Esophagus mucosa (tissue), 1 donor: ENCODE measurements at places on chromosomes 4 and X. TPM values are rescaled to one million over a fixed set of nuclear protein-coding genes. Genes with fewer than 3 reads are reported as not detected.

GRCh38 chr4:101989551-101989950 lies 199.0 kb downstream of the BANK1 start:
- ATAC-seq = no peak

DNA sequence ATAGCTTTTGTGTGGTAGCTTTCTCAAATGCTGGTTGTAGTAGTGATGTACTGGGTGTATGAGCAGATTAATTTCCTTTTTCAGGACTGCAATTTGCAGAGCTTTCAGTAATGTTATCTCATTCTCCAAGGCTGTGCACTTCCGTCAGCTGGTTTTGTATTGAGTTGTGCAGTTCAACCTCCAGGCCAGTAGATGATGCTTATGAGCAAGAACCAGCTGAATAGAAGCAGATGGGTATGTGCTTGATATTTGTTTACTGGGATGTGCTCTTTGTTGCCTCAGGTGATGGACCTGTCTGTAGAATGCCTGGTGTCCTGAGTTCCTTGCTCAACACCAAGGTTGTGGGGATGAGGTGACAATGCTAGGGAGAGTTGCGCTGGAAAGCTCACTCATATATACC lies 462.8 kb downstream of the PCDH18 start:
- no peak for ATAC-seq

GRCh38 chr4:71288875-71289274 lies 49.9 kb upstream of the SLC4A4 start:
- no peak for ATAC-seq

RNF128 gene
- total RNA-seq = 5.2 TPM

C4orf51 gene
- total RNA-seq = not detected

SSX4B gene
- total RNA-seq = not detected
